ENCODE measurements at places on chromosomes 6 and 20. TPM values are rescaled to one million over a fixed set of nuclear protein-coding genes. Genes with fewer than 3 reads are reported as not detected.

Gene WASF1
- total RNA-seq, result 14.4 TPM

- no peaks in the 10 kb centered on the region for H3K4me1 ChIP-seq
- no peaks in the 10 kb centered on the region for H3K36me3 ChIP-seq
- no peaks in the 10 kb centered on the region for H3K27me3 ChIP-seq
- DNase-seq, result peak; percentile 37
- H3K4me3 ChIP-seq, result peak within 1 kb of the TSS; percentile 74
- no peak within 1 kb of the TSS for H3K27ac ChIP-seq
These were observed at the start of gene ZNF334 for GRCh38 chr20:46512943-46513844. Gene ZNF334 (minus strand): TSS chr20:46513559. CDS start chr20:46512102, 1,457 bp downstream.

Gene GMPR
- total RNA-seq, result 2.2 TPM

- no peaks in the 10 kb centered on the region for H3K36me3 ChIP-seq
- DNase-seq, result no peak
- H3K27ac ChIP-seq, result no peak overlapping the region
These were observed 61.9 kb upstream of the ATXN1 start for GRCh38 chr6:16822975-16823717.

DNA sequence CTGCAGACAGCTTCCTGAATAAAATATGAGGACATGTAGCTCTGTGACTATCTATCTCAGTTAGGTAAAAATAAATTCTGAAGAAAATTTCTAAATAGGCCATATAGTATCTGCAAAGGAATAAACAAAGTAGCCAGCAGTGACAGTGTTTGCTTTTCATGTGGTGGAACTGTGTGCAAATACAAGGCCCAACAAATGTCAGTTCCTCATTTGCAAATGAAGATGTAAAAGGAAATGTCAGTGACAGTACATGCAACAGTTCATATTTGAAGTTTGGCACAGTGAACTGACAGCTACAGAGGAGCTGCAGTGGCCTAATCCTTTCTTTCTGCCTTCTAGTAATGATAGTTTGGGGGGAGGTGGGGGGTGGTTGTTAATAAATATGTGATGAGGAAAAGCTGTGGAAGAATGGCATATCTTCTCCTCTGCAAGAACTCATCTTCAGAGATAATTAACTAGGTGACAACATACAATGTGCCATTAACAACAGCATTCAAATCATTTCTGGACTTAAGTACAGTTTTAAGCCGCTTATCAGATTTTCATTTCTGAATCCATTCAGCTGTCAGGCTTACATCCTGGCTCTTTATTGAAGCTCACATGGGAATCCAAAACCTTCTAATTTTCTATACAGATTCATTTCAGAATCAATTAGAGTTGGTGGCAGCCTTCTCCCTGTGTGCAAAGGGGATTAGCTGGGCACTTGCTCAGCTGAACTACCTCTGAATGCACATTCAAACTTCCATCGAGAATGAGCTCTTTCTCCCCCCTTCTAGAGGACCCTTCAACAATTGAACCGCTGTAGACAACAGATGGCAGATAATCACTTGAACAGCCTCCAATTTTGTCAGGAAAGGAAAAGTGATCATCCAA is 1059.0 kb upstream of the EPHA7 start:
- no peaks in the 10 kb centered on the region for H3K27me3 ChIP-seq
- H3K4me3 ChIP-seq, result no peak overlapping the region
- no peaks in the 10 kb centered on the region for H3K4me1 ChIP-seq
- no peak for DNase-seq

Gene RAET1L
- total RNA-seq, result not detected

- H3K4me1 ChIP-seq, result no peaks in the 10 kb centered on the region
- H3K4me3 ChIP-seq, result no peak overlapping the region
- no peaks in the 10 kb centered on the region for H3K27me3 ChIP-seq
- H3K27ac ChIP-seq, result no peak overlapping the region
- DNase-seq, result no peak
- no peaks in the 10 kb centered on the region for H3K36me3 ChIP-seq
These were observed 206.7 kb upstream of the AGPAT4 start for GRCh38 chr6:161480421-161481155.

Gene CNKSR3
- 2.4 TPM for total RNA-seq

DNA sequence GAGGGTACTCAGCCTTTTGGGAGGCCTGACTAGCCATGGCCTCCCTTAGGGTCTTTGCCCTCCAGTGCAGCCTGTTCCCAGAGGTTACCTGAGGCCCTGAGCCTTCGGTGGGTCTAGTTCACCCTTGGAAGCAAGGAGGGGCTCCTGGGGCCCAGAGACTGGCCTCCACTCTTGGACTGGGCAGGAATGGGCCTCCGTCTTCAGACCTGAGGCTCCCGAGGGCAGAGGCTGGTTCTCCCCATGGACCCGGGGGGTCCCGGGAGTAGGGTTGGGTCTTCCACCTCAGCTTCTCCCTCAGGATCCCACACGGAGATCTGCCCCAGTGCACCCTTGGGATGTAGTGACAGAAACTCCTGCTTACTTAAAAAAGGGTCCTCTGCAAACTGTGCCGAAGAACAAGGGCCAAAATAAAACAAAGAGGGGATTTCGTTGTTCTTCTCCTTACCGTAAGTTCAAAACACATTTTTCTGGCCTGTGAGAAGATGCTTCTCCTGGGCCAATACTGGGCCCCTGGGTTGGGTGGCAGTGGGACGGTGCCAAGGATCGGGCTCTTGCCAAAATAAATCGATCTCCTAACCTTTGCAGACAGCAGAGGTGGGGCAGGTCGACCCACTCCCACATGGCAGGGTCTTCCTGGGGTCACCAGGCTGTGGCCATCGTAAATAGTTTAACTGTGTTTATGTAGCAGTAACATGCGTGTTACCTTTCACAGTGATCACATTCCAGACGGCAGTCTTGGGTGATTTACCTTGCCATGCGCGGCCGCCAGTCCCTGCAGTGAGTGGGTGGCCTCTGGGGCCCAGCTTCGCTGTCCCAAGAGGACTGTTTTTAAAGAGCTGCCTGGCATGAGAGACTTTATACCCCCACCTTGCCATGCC is 151.8 kb downstream of the VEGFA start:
- H3K36me3 ChIP-seq, result no peaks in the 10 kb centered on the region
- H3K4me1 ChIP-seq, result peaks cover 36% of the 10 kb centered on the region
- H3K27ac ChIP-seq, result no peak overlapping the region

GRCh38 chr20:51269671-51270070 is 246.8 kb upstream of the KCNG1 start:
- no peaks in the 10 kb centered on the region for H3K36me3 ChIP-seq
- no peak overlapping the region for H3K27ac ChIP-seq
- no peaks in the 10 kb centered on the region for H3K4me1 ChIP-seq
- H3K4me3 ChIP-seq, result no peak overlapping the region
- H3K27me3 ChIP-seq, result no peaks in the 10 kb centered on the region

DNA sequence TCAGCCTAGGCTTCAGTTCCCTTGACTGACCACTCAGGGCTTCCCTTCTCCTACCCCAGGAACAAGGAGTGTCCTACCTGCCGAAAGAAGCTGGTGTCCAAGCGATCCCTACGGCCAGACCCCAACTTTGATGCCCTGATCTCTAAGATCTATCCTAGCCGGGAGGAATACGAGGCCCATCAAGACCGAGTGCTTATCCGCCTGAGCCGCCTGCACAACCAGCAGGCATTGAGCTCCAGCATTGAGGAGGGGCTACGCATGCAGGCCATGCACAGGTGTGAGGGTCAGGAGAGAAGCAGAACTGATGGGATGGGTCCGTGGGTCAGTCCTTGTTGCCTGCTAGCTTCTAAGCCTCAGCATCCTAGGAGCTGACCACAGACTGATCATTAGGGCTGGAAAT is 1.6 kb downstream of the RING1 start:
- H3K27me3 ChIP-seq, result no peaks in the 10 kb centered on the region
- peaks cover 37% of the 10 kb centered on the region for H3K4me1 ChIP-seq
- H3K27ac ChIP-seq, result no peak overlapping the region
- DNase-seq, result no peak
- 0 out of 2 replicates have a peak, but pooled peaks cover 5% of the 10 kb centered on the region for H3K36me3 ChIP-seq
